Gastrocnemius medialis (tissue), 4 donors: ENCODE measurements at places on chromosomes 7 and 10. TPM values are rescaled to one million over a fixed set of nuclear protein-coding genes. Genes with fewer than 3 reads are reported as not detected.

The KIF20B gene
- 0.65 TPM for total RNA-seq

The WDR86 gene
- not detected for total RNA-seq

DNA sequence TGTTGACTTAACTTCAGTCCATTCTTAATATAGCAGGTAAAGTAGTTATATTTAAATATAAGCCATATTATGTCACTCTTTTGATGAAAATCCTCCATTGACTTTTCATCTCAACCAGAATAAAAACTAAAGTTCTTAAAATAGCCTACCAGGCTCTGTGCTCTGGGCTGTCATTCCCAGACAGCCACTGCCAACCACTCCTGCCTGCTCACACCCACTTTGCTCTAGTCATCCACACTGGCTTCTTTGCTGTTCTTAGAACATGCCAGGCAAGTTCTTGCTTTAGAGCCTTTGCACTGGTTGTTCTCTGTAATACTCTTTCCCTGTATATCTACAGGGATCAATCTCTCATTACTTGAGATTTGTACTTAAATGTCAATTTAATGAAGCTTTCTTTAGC lies 80.6 kb downstream of the ZEB1 start:
- H3K4me3 ChIP-seq, result peak overlapping the region; percentile 27
- H3K36me3 ChIP-seq, result no peaks in the 10 kb centered on the region
- peaks cover 87% of the 10 kb centered on the region for H3K4me1 ChIP-seq
- peak overlapping the region; percentile 90 for H3K27ac ChIP-seq
- DNase-seq, result peak; percentile 85

- no peaks in the 10 kb centered on the region for H3K36me3 ChIP-seq
- no peak overlapping the region for H3K4me3 ChIP-seq
- no peak for DNase-seq
- peaks cover 8% of the 10 kb centered on the region for H3K27me3 ChIP-seq
These were observed 30.2 kb upstream of the EZH2 start for GRCh38 chr7:148914208-148914777.

DNA sequence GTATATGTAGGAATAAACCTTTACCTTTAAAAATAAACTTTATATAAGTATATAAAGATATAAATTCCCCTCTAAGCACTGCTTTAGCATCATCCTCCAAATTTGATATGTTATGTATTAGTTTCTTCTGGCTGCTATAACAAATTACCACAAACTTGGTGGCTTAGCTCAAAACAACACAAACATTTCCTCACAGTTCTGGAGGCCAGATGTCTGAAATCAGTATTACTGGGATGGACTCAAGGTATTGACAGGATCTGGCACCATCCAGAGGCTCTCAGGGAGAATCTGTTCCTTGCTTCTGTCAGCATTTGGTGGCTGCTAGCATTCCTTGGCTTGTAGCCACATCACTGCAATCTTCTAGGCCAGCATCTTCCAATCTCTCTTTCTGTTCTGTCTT lies 6.7 kb upstream of the SCRN1 start:
- H3K36me3 ChIP-seq, result no peaks in the 10 kb centered on the region
- no peak overlapping the region for H3K4me3 ChIP-seq
- no peaks in the 10 kb centered on the region for H3K4me1 ChIP-seq
- no peak overlapping the region for H3K27ac ChIP-seq
- DNase-seq, result no peak

The PDE6C gene
- not detected for total RNA-seq

DNA sequence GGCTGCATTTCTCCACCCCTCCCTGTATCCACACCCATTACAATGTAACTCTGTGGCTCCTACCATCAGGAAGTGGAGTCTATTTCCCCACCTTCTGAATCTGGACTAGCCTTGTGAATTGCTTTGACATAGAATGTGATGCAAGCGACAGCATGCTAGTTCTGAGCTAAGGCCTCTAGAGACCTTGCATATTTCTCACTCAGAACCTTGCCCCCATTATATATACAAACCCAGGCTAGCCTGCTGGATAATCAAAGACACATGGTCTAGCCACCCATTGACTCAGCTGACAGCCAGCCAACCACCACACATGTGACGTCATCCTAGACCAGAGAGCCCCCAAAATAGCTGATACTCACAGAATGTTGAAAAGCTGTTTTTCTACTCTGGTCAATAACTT lies 77.9 kb downstream of the CCDC71L start:
- no peak for DNase-seq
- no peak overlapping the region for H3K27ac ChIP-seq
- no peaks in the 10 kb centered on the region for H3K27me3 ChIP-seq

GRCh38 chr10:136465-136762 lies 1.2 kb downstream of the ZMYND11 start:
- no peaks in the 10 kb centered on the region for H3K36me3 ChIP-seq
- peak overlapping the region; percentile 72 for H3K4me3 ChIP-seq
- no peaks in the 10 kb centered on the region for H3K27me3 ChIP-seq

- DNase-seq, result no peak
- no peaks in the 10 kb centered on the region for H3K4me1 ChIP-seq
- no peaks in the 10 kb centered on the region for H3K36me3 ChIP-seq
These were observed 227.9 kb upstream of the PRSS58 start for GRCh38 chr7:142485617-142486226.

The PPP1R17 gene
- total RNA-seq, result not detected
